Activated CD4-positive, alpha-beta T cell treated with anti-CD3 and anti-CD28 coated beads for 48 hours (primary cell): ENCODE measurements at places on chromosomes 11 and 22.
A peak's percentile ranks its signal among the peaks of the same experiment; 100 is the strongest.

DNA sequence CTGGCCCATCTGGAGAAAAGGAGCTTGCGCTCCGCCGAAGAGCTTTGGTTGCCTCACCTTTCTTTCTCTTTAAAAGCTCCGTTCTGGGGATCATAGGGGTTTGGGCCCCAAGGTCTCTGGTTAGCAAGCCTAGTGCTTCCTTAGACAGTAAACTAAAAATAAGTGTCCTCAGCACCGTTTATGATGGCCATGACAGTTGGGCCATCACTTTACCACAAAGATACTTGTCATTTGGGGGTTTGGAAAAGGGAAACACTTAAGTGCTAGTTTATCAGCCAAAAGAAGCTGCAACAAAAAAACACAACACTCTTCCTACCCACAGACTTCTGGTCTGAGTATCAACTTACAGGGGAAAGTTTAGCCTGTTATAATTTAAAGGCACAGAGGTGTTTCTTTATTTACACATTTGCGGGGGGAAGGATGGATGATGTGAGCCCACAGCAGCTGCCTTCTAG is 88.4 kb upstream of the CD44 start:
- DNase-seq: no peak

- DNase-seq: no peak
Observed at GRCh38 chr22:37734964-37735451, 38.2 kb downstream of the TRIOBP start.

DNA sequence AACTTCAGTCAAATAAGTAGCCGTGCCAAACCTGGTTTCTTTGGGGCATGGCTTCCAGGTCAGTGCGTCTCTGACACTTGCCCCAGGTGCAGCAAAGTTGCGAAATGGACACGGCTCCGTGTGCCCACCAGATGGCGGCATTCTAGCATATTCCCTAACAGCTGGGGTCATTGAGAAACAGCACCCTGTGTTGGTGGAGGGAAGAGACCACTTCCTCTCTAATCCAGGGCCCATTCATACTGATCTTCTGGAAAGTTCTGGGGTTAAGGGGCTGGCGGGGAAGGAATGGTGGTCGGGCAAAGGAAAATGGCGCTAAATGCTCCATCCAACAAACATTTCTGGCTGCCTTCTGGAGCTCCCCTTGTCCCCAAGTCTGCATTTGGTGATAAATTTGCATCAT is 141.2 kb upstream of the TIMP3 start:
- peak; percentile 70 for DNase-seq

DNA sequence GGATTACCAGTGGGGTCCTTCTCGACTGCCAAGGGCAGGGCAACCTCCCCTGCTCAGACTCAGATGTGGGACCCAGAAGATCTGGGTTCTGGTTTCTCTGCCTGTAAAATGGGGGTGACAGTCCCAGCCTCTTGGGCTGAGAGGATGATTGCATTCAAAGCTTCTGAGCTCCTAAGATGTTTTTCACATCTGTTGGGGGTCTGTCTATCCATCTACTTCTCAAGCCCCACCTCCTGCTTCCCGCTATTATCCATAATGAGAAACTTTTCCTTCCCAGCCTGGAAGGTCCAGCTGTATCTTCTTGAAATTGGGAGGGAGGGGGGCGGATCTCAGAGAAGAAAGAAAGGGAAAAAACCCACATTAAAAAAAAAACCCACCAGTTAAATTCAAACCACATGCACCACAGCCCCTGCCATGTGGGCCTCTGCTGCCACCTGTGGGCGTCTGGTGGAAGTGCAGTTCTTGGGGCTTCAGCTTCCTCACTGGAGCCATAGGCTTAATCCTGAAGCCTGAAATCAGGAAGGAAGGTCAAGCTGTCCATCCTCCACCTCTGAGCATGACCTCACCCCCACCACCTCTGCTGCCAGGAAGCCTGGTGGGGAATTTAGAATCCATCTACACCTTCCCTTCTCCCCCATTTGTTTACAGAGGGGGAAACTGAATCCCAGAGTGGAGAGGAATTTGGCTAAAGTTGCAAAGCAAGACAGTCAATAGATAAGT is 27.3 kb downstream of the ARHGEF17 start:
- DNase-seq: peak; percentile 86

DNA sequence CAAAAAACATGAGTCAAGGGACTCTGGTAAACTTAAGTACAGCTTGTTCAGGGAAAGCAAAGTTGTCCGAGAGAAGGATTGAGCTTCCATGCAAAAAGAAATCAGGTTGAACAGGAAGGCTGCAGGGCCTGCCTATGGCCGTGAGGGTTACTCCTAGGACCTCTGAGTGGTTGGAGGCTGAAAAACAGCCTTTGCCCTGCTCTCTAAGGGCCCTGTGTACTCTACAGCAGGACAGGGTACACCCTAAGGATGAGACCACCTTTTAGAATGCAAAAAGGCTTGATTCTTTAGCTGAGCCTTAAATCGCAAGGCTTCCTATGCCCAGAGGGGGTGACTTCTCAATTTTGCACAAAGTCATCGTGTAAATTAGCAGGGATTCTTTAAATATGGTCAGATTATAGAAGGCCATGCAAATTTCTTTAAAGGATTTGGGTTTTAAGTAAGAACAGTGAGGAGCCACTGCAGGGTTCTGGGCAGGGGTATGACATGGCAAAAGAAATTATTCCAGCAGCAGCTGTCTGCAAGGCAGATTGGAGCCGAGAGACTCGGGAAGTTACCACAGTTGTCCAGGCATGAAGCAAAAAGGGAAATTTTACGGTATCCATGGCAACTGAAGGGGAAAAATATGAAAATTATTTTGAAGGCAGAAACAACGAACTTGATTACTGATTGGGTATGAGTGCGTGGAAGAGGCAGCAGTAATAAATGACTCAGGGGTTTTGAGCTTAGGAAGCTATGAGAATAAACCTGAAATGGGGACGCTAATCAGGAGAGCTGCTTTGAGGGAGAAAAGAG is 91.8 kb downstream of the FAM76B start:
- no peak for DNase-seq

GRCh38 chr11:132228746-132229325 is 858.4 kb downstream of the NTM start:
- DNase-seq: no peak
